ENCODE measurements at places on chromosomes 6 and 20. TPM values are rescaled to one million over a fixed set of nuclear protein-coding genes. Genes with fewer than 3 reads are reported as not detected.

SMLR1 gene
- not detected for total RNA-seq

GID8 gene
- 53.4 TPM for total RNA-seq

VAPB gene
- total RNA-seq, result 34.7 TPM

PCMT1 gene
- total RNA-seq, result 277 TPM

FRK gene
- total RNA-seq, result 1.3 TPM

FILIP1 gene
- total RNA-seq, result 1.3 TPM

ACTL10 gene
- not detected for total RNA-seq

CCN6 gene
- total RNA-seq, result not detected

FAM209B gene
- not detected for total RNA-seq

PNPLA1 gene
- 0.05 TPM for total RNA-seq

BTNL2 gene
- total RNA-seq, result not detected

SLC17A3 gene
- total RNA-seq, result not detected

SNAP91 gene
- total RNA-seq, result not detected

NHLRC1 gene
- 3.4 TPM for total RNA-seq

LRRC1 gene
- total RNA-seq, result 18.4 TPM

BMP2 gene
- total RNA-seq, result 6.6 TPM

BPIFB4 gene
- total RNA-seq, result not detected

ZNF165 gene
- 0.89 TPM for total RNA-seq

SOX12 gene
- total RNA-seq, result 5.1 TPM

TREM2 gene
- total RNA-seq, result not detected

PGC gene
- not detected for total RNA-seq

OXT gene
- not detected for total RNA-seq

PDE7B gene
- total RNA-seq, result 3.5 TPM

ECT2L gene
- not detected for total RNA-seq

LY6G6C gene
- not detected for total RNA-seq

HLA-DQB2 gene
- total RNA-seq, result not detected

MAFB gene
- total RNA-seq, result 7.4 TPM

TMEM217 gene
- total RNA-seq, result 1.3 TPM

EFCAB8 gene
- total RNA-seq, result not detected

CGA gene
- 26.6 TPM for total RNA-seq

ARG1 gene
- total RNA-seq, result not detected

TGM3 gene
- not detected for total RNA-seq

GMPR gene
- total RNA-seq, result 64.3 TPM

DACT2 gene
- not detected for total RNA-seq

PRDM1 gene
- 8.0 TPM for total RNA-seq

RBPJL gene
- not detected for total RNA-seq

BICRAL gene
- 7.5 TPM for total RNA-seq

CCM2L gene
- not detected for total RNA-seq

MAPK14 gene
- 59.6 TPM for total RNA-seq

C6orf136 gene
- 12.2 TPM for total RNA-seq

SYS1 gene
- total RNA-seq, result 29.4 TPM

NRSN1 gene
- total RNA-seq, result not detected

ADGRF1 gene
- total RNA-seq, result 37.3 TPM

IDH3B gene
- 206 TPM for total RNA-seq

SEMG1 gene
- total RNA-seq, result not detected

ANGPT4 gene
- not detected for total RNA-seq

LY6G5B gene
- 1.1 TPM for total RNA-seq

RHAG gene
- total RNA-seq, result not detected

DTNBP1 gene
- total RNA-seq, result 18.8 TPM

TNNC2 gene
- not detected for total RNA-seq

SYCP2L gene
- not detected for total RNA-seq

NT5E gene
- total RNA-seq, result 171 TPM

CD93 gene
- total RNA-seq, result 1.5 TPM

GUCA1A gene
- not detected for total RNA-seq

ZBTB24 gene
- 11.5 TPM for total RNA-seq

PPP1R16B gene
- total RNA-seq, result not detected

HSPA1L gene
- 0.30 TPM for total RNA-seq

CPXM1 gene
- total RNA-seq, result 0.15 TPM

Measured in M059J (cell line).